CD8-positive, alpha-beta memory T cell (primary cell): ENCODE measurements at places on chromosomes 16 and 17.
A peak's percentile ranks its signal among the peaks of the same experiment; 100 is the strongest.

DNA sequence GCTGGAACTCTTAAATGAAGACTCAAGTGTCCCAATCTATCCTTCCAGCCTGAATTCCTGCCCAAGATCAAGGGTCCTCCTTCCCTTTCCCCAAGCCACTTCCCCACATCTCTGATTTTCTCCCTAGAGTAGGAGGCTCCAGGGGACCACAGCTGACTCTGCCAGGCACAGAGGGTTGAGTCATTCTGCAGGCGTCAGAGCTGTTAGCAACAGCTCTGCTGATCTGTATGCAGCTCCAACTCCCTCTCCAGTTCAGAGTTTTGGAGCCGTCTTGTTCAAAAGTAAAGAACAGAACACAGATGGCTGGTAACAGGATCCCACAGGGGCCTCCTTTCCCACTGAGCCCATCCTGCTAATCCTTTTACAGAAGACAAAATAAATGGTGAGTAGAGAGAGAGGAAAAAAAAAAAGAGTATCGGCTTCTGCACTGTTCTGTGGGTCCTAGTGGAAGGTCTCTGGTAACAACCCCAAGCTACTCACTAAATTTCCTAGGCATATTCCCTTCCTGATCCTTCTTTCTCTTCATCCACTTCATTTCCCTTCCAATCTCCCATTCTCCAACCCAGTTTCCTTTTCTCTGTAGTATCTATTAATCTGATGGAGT, 13.4 kb upstream of the TAOK1 start:
- DNase-seq: no peak

DNA sequence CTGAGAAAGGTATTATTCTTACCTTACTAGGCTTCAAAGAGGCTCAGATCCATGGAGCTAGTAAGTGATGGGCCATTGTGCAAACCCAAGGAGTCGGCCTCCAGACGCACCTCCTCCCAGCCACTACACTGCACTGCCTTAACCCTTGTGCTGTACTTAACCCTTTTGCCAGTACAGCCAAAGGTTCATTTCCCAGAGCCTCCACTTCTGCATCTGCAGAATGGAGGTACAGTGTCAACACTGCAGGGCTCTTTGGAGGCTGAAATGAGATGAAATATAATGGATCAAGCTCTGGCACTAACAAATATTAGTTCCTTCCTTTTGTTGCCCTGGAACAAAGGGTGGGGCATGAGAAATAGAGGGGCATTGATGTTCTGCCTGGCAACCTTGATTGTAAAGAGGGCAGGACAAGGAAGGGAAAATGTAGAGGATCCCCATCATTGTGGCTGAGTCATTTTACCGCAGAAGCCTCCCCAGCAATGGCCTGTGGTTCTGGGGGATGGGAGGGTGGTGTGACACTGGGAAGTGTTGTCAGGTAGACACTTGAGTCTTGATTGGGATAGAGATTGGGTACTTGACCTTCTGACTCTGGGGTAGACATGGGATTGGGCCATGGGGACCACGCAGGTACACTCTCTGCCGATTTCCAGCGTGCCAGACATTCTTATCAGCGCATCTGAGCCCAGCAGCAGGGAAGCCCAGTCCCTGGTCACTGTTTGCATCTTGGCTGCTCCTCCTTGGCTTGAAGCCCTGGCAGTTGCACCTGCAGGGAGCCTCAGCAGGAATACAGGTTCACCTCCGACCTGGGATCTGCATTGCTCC, 84.0 kb downstream of the MSI2 start:
- DNase-seq: no peak

- DNase-seq: no peak
These were observed 248.8 kb downstream of the HS3ST3A1 start for GRCh38 chr17:13352747-13353415.

- no peak for DNase-seq
These were observed 1.3 kb upstream of the ADGRG5 start for GRCh38 chr16:57540906-57541753.

DNA sequence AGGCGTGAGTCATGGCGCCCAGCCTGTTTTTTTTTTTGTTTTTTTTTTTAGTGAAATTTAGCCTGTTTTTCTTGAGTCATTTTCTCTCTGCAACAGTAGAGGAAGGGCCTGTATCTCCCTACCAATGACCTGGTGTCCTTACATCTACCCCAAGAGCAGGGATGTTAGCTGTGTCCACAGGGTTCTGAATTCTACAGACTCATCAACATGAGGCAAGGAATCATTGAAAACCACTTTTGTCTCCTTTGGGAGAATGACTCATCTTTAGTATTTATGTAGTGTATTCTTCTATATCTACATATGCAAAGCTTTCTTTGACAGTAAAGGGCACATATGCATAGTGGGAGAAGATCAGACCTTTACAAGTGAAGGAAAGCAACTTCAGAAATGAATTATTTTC, 105.3 kb downstream of the SPECC1 start:
- DNase-seq: no peak

- peak; percentile 81 for DNase-seq
These were observed 922 bp upstream of the SLC2A4 start for GRCh38 chr17:7280519-7281073.

DNA sequence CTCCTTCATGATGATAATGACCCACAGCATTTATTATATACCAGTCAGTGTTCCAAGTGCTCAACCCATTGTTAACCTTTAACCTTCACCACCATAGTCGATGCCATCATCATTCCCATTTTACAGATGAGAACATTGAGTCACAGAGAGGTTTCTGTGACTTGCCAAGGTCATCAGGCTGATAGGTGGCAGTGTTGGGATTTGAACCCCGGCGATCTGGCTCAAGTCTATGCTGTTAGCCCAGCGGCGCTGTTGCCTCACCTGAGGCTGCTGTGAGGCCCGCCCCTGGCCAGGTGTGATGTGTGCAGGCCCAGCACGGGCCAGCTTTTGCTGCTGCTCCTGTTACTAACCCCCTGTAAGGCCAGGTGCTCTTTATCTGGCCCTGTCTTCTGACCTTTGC, 101.2 kb downstream of the OR1D5 start:
- DNase-seq: no peak

DNA sequence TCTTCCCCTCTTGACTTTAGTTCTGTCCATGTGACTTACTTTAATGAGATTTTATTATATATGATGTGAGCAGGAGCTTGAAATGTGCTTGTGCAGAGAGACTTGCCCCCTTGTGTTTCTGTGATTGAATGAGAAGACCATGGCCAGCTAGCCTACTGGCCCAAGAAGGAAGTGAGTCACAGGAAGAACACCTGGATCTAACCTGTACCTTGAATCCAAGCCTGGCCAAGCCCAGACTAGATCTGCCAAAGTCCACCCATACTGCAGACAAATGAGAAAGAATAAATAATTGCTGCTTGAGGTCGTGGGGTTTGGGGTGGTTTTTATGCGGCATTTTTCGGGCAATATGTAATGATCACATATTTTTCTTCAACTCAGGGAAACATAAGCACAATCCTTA, 9.6 kb downstream of the ABCA10 start:
- no peak for DNase-seq

GRCh38 chr16:85458968-85459367, 154.2 kb upstream of the GSE1 start:
- DNase-seq: no peak

- no peak for DNase-seq
These were observed 10.9 kb downstream of the KRT37 start for GRCh38 chr17:41413353-41413957.

DNA sequence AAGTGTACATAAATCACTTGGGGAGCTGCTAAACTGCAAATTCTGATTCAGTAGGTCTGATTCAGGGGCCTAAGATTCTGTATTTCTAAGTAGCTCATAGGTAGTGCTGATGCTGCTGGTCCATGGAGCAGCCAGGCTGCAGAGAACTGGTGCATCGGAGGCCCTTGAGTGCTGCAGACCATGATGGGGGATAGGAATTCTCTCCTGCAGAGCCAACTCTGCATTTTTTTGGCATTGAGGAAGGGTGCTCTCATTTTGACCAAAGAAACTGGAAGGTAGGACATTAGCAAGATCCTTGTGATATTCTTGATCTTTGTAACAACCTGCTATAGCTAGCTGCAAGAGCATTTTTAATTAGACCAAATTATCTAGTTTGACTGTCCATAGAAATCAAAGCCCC, 4.7 kb downstream of the HOXB2 start:
- no peak for DNase-seq

- DNase-seq: no peak
These were observed 70.3 kb downstream of the RAI1 start for GRCh38 chr17:17751489-17752088.

DNA sequence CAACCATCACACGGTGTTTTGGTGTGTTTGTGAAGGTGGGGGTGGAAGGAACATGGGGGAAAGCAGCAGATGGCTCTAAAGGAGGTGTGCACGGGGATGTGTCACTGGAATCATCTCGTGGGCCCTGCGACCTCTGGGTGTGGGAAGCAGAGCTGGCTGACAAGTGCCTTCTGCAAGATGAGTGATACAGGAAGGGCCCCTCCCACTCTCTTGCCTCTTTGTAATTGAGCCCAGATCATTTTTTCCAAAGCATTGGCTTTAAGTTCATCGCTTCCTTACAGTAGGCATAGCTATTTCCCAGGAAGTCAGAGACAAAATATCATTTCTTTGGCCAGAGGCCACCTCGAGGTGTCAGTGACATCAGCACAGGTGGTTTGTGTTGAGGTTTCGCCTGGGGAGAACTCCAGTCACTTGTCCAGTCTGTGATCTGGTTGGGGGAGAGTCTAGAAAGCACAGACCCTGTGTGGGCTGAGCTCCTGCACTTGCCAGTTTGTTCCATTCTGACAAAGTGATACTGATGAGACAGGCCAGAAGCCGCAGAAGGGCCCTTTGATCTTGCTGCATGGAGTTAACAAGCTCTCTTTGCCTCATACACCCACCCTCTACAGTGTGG, 20.6 kb upstream of the SNTB2 start:
- peak; percentile 1 for DNase-seq

GRCh38 chr17:33137426-33137825, 145.8 kb downstream of the SPACA3 start:
- no peak for DNase-seq

DNA sequence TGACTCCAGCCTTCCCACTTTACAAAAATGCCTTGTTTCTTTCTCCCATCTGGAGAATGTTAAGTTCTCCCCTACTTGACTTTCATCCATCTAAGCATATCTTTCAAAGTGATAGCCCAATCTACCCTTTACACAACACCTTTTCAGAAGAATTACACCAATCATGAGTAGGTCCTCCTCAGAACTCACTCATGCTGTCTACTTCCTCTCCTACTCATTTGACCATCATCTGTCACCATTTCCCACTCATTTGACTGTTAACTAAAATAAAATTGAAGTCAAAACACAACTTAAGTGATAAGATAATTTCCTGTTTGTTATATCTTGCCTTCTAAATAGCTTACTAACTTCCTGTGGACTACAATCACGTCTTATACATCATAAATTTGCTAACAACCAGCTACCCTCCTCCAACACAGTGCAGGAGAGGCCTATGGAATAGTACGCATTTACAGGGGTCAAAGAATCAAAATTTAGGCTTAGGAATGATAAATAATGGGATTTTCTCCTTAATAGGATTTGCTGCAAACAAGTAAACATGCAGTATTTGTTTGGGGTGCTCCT, 16.1 kb downstream of the KCNJ16 start:
- no peak for DNase-seq

DNA sequence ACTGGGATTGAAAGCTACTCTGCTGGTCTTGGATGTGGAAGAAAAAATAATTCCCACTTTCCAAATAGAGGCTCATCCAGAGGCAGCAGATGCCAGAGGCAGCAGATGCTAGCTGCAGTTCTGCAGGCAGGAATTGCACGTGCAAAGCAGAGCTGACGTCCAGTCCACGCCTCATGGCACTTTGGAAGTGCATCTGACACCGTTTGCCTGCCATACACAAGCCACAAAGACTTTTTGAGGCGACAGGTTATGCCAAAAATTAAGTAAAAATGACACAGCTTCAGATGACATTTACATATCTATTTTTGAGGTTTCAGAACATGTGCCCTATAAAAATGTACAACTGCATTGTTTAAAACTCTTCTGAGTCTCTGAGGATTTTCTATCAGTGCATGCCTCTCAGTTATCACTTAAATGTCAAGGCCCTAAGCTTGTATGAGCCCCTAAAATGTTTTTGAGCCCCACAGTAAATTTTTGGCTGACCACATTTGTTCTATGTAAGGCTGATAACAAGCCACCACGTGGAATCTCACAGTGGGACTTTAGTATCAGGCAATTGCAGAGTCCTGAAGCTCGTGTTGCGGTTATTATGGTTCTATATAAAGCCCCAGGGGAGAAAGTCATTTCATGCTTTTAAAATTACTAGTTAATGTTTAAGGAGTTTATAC, 239.2 kb downstream of the PRKCA start:
- no peak for DNase-seq

DNA sequence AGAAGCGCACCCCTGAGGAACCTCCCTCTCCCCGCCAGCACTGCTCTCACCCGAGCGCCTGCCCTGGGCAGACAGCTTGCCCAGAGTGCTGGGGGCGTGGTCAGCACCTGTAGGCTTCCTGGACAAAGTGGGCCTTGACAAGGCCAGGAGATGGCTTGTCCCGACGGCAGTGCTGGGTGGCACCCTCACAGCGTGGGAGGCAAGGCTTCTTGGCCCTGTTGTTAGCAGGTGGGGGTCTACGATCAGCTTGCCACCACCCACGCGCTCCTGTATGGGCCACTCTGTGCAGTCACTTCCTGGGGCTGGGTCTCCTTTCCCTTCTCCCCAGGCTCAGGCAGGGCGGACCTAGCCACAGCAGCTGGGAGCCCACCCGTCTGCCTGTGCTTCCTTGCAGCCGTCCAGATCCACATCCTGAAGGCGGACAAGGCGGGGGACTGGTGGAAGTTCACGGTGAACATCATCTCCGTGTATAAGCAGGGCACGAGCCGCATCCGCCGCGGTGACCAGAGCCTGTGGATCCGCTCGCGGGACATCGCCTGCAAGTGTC, 218.0 kb downstream of the NTN1 start:
- DNase-seq: no peak

DNA sequence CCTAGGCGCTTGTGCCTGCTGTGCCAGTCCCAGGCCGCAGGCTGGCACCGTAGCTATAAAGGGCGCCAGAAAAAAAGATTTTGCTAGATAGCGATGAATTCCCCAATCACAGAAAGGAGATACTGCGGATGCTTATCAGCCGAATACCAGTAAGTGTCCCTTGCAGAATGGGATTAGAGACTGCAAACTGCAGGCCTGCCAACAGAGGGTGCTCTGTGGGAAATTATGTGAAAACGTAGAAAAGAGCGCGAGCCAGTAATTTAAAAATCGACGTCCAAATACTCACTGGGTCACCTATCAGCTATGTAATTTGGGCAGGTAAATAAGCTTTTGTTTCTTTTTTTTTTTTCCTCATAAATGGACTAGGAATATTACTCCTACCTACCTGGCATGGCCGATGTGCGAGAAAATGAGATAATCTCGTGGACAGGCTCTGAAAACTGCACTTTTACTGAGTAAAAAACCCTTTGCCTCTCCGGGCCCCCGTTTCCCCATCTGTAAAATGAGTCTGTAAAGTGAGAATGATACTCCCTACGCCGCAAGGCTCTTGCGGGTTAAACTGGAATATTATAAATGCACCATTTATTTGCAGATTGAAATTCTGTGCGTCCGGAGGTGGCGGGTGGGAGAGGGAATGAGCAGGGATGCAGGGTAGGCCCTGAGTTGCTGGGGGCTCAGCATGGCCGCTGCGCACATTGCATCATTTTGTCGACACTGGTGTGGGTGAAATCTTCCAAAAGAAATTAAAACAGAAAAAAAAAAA, 1.2 kb upstream of the COG1 start:
- peak; percentile 54 for DNase-seq

- DNase-seq: no peak
These were observed 162.5 kb downstream of the MAF start for GRCh38 chr16:79437764-79438751.
